ENCODE measurements at places on chromosomes 13 and 19.

DNA sequence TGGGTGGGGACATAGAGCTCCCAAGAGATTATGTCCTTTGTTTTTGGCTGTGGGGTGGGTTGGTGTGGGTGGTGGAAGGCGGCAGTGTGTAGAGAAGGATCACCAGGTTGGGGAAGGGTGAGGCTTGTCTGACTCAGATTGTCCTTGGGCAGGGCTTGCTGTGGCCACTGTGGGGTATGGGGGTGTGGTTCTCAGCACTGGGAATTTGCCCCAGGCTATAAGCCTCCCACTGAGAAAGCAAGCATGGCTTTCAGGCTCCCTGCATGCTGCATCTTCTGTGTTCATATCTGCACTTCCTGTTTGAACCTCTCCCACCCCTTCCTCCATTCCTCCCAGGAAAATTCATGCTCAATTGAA is 34.9 kb downstream of the DNAJC15 start:
- no peak for DNase-seq

DNA sequence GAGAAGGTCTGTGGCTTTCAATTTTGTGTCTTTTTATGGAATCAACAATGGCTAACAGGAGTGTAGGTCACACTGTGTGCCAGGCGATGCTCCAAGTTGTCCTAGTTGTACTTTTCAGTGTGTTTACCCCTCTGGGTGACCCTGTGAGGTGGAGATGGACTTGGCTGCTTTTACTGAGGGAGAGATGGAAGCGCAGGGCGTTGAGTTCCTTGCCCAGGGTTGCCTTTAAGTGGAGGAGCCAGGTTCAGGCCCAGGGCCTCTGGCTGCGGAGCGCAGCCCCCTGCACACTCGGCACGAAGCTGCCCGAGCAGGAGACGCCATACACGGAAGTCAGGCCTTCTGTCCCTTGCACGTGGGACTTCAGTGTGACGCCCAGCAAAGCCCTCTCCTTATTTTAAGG is 112.8 kb downstream of the RAB20 start:
- DNase-seq = no peak

DNA sequence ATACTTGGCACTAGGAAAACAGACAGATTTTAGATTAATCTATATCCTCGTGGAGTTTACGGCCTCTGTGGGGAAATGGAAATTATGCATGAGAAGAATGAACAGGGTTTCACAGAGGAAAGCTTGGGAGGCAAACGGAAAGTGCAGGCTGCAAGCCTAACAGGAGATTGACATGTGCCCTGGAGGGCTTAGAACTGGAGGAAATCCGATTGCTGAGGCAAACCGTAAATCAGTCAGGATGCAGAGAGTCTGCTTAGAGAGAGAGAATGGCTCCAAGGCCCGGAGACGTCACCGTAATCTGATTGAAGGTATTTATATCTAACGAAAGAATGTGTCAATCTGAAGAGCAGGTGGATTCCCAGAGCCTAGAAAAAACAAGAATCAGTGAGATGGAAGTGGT is 143.2 kb downstream of the KATNAL1 start:
- no peak for DNase-seq

DNA sequence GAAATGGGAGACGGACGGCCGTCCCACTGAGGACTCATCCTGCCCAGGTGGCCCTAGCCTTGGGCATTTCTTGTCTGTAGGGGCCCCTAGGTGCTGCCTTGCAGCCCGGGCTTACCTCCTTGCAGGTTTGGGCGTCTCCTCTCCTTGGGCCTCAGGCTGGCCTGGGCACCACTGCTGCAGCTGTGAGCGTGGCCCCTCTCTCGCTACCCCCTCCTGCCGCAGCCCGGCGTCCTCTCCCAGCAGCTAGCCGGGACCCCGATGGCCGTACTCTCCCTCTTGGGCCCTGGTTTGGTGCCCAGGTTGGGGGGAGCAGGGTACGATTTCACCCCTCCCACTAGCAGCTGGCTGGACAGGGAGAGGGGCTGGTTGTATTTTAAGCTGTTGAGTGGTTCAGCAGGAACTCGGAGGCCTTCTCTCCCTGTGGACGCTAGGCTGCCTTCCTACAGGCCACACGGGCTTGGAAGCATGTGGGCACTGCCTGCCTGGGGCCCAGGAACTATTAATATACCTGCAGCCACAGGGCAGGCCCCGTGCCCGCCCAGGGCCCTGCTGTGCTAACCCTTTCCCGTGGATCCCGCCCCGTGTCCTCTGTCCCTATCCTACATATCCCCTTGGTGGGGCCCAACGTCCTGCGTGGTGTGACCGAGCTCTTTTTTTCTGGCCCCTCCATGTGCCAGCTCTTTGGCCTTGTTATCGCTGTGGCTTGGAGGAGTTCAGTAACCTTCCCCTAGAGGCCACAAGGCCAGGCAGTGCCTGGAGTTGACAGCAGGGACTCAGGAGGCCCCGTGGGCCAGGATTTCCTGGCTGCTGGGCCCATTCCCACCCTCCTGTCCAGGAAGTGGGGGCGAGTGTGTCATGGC is 11.7 kb downstream of the NDUFB7 start:
- no peak for DNase-seq

- peak; percentile 99 for DNase-seq
Measured at GRCh38 chr19:21396893-21397572, at the start of gene ZNF493. Gene ZNF493 (plus strand): TSS chr19:21397133. CDS start chr19:21397238, 105 bp downstream.

Measured in Ammon's horn (tissue), 1 donor.